Left ventricle myocardium superior (tissue), 1 donor: ENCODE measurements at places on chromosomes 6 and 20. TPM values are rescaled to one million over a fixed set of nuclear protein-coding genes. Genes with fewer than 3 reads are reported as not detected.

The MROH8 gene
- 4.4 TPM for total RNA-seq

The RPL10A gene
- 560 TPM for total RNA-seq

The ACTL10 gene
- total RNA-seq, result 0.40 TPM

The FRK gene
- total RNA-seq, result 8.8 TPM

The BNIP5 gene
- total RNA-seq, result not detected

The MLN gene
- total RNA-seq, result not detected

The PACRG gene
- 8.2 TPM for total RNA-seq

The CYP39A1 gene
- 5.9 TPM for total RNA-seq

The CAGE1 gene
- total RNA-seq, result not detected

The VGLL2 gene
- total RNA-seq, result not detected

The NR2E1 gene
- total RNA-seq, result not detected

The MOG gene
- 5.4 TPM for total RNA-seq

GRCh38 chr20:14951707-14952418 is 614.5 kb upstream of the FLRT3 start:
- DNase-seq, result no peak

DNA sequence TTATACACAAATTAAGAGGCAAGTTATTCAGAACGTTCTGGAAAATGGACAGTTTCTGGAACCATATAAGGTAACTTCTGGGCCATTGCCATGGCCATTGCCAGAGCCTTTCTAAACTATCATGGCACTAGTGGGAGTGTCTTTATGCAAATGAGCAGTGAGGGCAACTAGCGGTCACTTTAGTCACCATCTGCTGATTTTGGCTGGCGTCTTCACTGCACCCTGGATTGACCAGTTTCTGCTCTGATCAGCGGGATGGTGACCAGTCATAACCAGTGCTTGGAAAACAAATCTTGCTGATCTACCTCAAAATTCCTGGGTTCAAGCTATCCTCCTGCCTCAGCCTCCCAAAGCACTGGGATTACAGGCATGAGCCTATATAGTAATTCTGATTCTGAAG is 7.3 kb upstream of the SNTA1 start:
- no peak for DNase-seq

GRCh38 chr6:146498309-146498708 is 45.3 kb upstream of the RAB32 start:
- no peak for DNase-seq

DNA sequence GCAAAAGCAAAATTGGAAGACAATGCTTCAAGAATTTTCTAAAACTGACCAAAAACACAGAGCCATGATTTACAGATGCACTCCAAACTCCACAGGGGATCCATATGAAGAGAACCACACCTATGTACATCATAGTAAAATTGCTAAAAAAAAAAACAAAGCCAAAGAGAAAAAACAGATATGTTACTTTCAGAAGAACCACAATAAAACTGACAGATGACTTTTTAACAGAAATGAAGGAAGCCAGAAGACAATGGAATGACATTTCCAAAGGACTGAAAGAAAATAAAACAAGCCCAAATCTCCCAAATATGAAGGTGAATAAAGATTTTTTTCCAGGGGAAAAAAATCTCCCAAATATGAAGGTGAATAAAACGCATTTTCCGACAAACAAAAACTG is 17.5 kb downstream of the TRERF1 start:
- no peak for DNase-seq

- DNase-seq, result no peak
These were observed 68.6 kb downstream of the ZDHHC14 start for GRCh38 chr6:157449610-157450009.

GRCh38 chr20:23782366-23782983 is 31.7 kb upstream of the CST1 start:
- DNase-seq, result no peak

DNA sequence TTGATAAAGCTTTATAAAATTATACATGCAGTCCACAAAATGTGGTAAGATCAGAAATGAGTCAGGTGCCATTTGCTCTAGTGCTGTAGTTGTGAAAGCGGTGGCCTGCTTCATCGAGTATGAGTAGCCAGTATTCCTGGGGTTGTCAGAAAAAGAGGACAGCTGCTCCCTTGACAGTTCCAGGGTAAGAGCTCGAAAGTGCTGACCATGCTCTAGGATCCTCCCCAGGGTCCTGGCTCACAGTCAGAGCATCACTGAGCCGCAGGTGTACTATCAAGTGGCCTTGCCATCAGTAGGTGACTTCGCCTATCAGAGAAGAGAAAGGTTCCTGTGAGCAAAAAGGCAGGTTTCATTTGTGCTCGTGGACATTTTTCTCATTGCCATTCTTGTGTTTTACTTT is 3.6 kb downstream of the BTBD3 start:
- DNase-seq, result no peak

- DNase-seq, result no peak
These were observed 121.6 kb downstream of the ARMC2 start for GRCh38 chr6:108969776-108970175.

- DNase-seq, result no peak
These were observed 433 bp downstream of the QRSL1 start for GRCh38 chr6:106629859-106630163.

DNA sequence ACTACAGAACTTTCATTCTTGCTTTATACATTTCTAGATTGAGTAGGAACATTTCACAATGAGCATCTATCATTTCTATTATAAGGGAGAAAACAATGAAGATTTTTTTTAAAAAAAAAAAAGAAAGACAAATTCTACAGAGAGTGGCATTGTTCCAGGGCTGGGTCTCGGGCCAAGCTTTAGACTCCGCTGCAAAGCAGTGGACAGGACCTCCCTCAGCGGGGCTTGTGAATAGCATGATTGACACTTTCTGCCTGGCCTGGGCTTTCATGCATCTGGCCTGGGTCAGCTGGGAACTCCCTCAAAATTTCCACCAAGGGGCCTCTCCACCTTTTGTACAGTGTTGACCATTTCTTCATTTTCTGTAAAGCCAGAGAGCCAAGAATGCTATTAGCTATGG is 55.8 kb upstream of the HIVEP2 start:
- no peak for DNase-seq

GRCh38 chr6:3228771-3229565 is 1.5 kb upstream of the TUBB2B start:
- DNase-seq, result no peak

GRCh38 chr6:31559958-31560696 is 12.0 kb upstream of the LTA start:
- DNase-seq, result peak; percentile 71

DNA sequence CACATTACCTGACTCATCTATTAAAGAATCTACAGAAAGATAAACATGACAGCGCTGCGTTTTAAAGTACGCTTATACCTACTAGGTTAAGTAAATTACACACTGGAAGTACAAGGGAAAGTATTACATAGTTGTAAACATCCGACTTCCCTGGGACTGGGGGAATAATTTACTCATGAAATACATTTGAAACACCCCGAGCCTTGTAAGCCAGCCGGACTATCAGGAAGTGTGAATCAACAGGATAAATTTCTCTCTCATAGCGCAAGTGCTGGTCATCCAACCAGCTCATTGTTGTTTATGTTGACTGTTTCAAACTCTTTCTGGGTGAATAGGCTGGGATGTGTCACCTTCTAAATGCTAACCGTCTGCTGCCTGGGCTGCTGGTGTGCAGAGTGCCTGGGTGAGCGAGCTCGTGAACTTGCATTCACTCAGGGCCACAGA is 4.9 kb downstream of the BMP6 start:
- no peak for DNase-seq

GRCh38 chr6:112149236-112149635 is 61.8 kb downstream of the FAM229B start:
- no peak for DNase-seq

GRCh38 chr6:73233048-73233447 is 7.8 kb upstream of the KHDC1L start:
- DNase-seq, result no peak

GRCh38 chr20:258963-259362 is 1.4 kb downstream of the DEFB132 start:
- no peak for DNase-seq

- no peak for DNase-seq
These were observed 172.6 kb upstream of the SOX4 start for GRCh38 chr6:21420926-21421325.

DNA sequence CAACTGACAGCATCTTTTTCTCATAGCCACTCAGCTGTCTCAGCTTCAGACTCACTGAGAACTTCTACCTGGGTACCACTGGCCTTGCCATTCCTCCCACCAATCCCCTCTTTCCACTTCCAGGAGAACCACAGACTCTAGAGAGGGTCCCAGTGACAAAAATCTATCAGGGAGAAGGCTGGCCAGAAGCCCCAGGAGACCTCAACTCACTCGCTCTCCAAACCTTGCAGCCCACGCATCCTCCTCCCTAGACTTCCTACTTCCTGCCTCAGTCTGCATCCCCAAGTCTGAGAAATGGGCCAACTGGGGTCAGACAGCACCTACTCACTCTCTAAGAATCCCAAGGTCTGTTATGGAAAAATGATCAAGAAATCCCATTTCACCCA is 1.2 kb downstream of the TMEM239 start:
- DNase-seq, result no peak

DNA sequence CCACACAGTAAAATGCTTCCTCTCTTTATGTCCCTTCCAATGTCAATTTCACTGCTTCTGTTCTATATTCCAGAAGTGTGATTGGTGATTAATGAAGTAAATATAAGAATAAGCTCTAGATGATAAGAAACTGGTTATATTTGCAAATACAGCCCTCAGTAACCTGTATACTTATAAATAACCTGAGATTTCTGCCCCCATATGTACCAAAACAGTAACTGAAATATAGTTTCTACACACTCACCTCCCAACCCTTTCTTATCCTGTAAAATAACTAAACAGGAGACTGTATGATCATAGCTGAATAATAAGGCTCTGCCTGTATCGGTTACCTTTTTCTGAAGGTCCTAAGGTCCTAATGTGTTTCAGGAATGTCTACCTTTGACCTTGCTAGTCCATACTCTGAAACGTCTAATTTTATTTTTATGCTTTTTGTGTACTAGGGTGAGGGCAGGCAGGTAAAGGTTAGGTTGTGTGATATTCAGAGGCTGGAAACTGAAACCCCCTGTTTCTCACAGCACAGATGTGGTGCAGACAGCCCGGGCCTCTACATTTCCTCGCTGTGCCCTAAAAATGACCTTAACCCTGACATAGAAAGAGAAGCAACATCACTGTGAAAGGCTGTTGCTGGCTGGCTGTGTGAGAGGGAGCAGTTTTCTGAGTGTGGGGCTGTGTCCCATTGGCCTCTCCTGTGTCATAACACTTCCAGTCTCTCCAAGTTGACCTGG is 378.8 kb downstream of the CENPW start:
- no peak for DNase-seq

- no peak for DNase-seq
These were observed 2.3 kb upstream of the HLA-DMA start for GRCh38 chr6:32954986-32955802.

GRCh38 chr6:144349690-144350527 is 64.8 kb downstream of the UTRN start:
- no peak for DNase-seq

- no peak for DNase-seq
These were observed 213.7 kb upstream of the CITED2 start for GRCh38 chr6:139588076-139588639.

DNA sequence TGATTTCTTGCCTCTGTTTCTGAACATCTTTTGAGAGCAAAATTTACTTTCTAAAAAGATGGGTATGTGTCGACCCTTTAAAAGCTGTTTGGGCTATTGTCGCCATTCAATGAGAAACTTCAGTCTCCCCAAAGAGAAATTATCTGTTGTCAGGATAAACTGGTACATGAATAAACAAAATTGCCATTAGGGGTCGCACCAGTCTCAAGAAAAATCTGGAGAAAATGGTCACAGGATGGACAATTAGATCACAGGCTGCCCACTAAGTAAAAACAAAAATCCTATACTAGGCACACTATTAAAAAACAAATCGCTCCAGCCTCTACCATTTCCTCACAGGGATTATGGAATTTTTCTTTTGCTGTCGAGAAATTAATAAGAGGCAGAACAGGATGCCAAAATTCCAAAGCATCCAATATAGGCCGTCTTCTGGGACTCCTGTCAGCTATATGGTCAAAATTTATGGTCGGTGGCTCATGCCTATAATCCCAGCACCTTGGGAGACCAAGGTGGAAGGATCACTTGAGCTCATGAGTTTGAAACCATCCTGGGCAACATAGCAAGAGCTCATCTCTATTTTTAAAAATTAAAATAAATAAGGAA is 5.5 kb upstream of the HLA-E start:
- no peak for DNase-seq

- DNase-seq, result no peak
These were observed 116.2 kb upstream of the PRL start for GRCh38 chr6:22412994-22413393.

GRCh38 chr20:45592574-45593189 is 13.6 kb upstream of the WFDC8 start:
- no peak for DNase-seq

GRCh38 chr6:129662406-129662766 is 47.6 kb downstream of the ARHGAP18 start:
- no peak for DNase-seq

DNA sequence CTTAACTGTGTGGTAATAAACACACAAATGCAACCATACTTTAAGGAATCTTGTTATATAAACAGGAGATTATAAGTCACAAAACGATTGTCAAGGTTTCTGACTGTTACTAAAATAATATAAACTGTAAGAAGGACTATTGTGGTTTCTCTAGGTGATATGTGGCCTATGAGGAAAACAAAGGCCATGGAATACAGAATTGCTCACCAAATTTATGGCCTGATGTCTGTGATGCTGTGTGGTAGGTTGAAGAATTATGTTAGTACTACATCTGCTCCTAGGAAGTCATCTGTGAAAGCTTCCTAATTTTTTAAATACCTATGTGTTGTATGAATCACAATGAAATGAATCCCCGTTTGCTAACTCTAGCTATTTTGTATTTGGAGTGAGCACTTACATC is 875.4 kb upstream of the MAP3K7 start:
- DNase-seq, result no peak

DNA sequence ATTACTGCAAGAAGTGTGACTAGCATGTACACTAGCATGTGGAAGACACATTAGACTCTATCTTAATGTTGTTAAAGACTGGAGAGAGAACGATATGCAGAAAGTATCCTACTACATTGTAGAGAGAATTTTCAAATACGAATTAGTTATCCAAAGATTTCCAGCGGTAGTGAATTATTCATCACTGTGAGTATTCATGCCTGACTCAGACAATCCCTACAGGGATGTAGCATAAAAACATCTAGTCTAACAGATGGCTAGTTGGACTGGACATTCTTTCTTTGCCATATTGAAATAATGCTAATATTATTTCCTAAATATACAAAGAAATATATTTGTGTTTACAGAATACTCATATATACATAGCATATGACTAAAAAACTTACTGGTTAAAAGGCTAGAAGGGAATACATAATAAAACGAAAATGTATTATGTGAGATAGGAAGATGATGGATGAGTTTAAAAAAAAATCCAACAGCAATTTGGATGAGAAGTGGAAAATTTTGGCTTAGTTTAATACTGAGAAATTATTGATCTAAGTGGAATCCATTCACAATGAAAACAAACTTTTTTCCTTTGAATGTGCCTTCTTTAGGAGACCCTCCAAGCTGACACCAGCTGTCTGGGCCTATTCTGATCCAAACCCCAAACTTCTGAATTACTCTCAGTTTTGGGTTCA is 580.7 kb downstream of the RFPL4B start:
- DNase-seq, result no peak

- DNase-seq, result no peak
These were observed 296.3 kb downstream of the LRFN2 start for GRCh38 chr6:40290816-40291215.
